HCT116 (cell line): ENCODE measurements at places on chromosomes 7 and 10.

GRCh38 chr10:130606001-130606405 is 469.8 kb downstream of the GLRX3 start:
- DNase-seq, result no peak

DNA sequence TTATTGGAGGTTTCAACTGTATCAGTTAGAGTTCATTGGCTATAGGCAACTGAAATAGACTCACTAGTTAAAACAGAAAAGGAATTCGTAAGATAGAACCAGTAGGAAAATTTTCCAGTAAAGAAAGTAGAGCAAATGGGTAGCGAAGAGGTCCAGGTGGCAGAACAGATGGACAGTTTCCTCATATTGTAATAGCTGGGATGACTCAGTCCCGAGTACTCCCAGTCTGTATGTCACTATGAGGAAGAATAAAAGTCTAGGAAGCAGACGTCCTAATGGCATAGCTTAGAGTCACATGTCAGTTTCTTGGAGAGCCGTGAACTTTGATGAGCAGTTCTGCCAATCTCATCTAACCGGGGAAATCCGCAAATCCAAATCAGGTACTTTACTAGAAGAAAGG is 95.3 kb downstream of the RNF32 start:
- DNase-seq, result no peak

- DNase-seq, result no peak
These were observed 33.8 kb downstream of the ERCC6 start for GRCh38 chr10:49505076-49505475.

- peak; percentile 23 for DNase-seq
These were observed 6.0 kb downstream of the TEX47 start for GRCh38 chr7:88789480-88790064.

DNA sequence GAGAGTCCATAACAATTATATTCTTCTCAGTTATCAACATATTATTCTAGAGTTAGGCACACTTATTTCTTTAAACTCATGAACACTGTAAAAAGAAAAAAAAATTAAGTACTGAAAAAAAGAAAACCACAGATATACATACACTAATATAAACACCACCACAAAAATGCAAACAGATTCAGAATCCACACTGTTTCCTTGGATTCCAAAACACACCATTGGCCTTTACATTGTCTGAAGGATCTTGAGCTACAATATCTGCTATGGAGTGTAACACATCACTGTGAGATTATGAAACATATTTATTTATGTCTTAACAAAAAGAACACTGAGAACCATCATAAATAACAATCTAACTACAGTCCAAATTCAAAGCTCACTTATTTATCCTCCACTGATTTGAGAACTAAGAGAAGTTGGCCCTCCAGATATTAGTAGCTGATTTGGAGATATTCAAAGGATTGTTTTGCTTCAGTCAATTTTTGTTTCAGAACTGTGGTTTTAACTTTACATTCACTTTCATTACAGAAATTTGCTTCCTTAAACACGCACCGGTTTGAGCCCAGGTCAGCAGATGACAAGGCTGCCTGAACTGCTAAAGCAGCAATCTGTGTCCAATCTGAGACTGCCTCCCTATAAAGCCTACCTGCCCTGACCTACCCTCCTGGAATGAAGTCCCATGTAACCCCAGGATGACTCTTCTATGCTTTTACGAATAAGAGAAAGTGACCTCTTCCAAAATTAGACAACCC is 47.0 kb upstream of the CDK1 start:
- no peak for DNase-seq

- DNase-seq, result no peak
These were observed 227.5 kb downstream of the WDR11 start for GRCh38 chr10:121078672-121079102.

DNA sequence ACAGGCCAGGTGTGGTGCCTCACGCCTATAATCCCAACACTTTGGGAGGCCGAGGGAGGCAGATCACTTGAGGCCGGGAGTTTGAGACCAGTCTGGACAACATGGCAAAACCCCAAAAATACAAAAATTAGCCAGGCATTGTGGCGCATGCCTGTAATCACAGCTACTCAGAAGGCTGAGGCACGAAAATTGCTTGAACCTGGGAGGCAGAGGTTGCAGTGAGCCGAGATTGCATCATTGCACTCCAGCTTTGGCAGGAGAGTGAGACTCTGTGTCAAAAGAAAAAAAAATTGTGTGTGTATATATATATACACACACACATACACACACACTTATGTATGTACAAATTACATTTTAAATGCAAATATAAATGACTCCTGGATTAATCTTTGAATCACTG is 76.8 kb upstream of the LRRN3 start:
- DNase-seq, result no peak

- DNase-seq, result peak; percentile 12
These were observed 100.5 kb upstream of the SDK1 start for GRCh38 chr7:3200504-3200903.

- DNase-seq, result no peak
These were observed 7.5 kb upstream of the HECW1 start for GRCh38 chr7:43104874-43105520.

DNA sequence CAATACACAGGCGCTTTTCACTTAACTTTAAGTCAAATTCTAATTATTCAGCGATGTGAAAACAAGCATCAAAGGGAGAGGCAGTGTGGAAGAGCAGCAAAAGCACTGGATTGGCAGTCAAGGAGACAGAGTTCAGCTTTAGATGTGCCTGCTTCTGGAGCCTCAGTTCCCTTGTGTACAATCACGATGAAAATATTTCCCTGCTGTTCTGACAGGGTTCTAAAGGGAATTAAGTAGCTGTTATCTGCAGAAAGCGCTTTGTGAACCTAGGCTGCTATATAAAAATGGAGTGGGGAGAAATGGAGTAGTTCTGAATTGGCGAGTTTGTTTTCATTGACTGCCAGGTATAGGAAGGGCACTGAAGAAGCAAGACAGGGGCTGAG is 237.8 kb upstream of the SP8 start:
- DNase-seq, result no peak

DNA sequence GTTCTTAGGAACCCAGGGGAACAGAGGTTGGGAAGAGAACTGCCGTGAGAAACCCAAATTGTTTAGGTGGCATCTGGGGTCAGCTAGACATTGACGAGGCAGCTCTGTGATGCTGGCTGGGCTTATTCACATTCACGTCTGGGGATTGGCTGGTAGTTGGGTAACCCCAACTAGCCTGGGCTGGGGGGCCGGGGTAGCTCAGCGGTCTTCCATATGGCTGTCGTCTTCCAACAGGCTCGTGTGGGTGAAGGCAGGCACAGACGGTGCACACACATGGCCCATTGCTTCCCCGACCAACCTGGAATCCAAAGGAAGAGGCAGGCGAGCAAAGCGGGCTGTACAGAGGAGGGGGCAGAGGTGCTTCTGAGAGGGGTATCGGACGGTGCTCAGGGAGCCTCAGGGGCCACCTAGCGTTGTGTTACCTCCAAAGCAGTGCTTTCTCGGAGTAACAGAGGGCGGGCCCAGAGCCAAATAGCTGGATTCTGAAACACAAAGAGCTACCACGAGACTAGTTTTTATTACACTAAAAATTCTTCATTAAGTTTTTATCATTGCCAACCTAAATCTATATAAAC is 34.5 kb downstream of the MKI67 start:
- no peak for DNase-seq

DNA sequence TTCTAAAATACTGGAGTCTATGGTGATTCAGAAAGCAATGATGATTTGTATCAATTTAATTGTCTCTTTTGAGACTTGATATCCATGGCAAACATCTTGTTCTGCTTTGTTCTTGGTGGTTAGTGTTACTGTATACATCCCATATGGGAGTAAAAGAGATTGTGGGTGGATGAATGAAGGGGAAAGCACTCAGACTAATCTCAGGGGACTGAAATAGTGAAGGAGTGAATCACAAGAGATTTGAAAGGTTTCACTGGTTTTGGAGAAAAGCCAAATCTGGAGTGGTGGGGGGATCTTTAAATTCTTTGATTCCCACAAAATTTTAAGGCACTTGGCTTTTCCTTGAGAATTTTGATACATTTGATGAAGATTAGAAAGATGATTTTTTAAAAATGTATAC is 369.4 kb downstream of the INHBA start:
- no peak for DNase-seq
